Breast epithelium (tissue), 4 donors: ENCODE measurements at places on chromosomes 3 and 15.

- no peak for DNase-seq
Measured at GRCh38 chr3:74489050-74489792, 125.2 kb downstream of the CNTN3 start.

DNA sequence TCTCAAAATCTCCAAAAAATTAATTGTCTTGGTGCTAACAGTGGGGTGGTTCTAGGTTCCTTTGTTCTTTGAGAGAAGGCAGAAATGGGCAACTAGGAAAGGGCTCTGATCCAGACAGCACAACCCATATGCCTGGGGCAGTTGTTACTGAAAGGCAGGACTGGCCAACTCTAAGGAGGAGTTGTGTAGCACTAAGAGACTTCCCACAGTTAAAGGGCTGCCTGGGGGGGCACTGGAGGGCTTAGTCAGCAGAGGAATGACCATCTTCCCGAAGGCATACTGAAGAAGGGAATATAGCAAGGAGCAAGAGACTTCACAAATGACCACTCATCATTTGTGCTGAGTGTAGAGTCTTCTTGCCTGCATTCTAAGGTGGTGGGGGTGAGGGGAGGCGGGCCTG lies 15.8 kb downstream of the ILDR1 start:
- no peak for DNase-seq

GRCh38 chr15:94028809-94029208 lies 202.6 kb upstream of the MCTP2 start:
- DNase-seq: no peak

DNA sequence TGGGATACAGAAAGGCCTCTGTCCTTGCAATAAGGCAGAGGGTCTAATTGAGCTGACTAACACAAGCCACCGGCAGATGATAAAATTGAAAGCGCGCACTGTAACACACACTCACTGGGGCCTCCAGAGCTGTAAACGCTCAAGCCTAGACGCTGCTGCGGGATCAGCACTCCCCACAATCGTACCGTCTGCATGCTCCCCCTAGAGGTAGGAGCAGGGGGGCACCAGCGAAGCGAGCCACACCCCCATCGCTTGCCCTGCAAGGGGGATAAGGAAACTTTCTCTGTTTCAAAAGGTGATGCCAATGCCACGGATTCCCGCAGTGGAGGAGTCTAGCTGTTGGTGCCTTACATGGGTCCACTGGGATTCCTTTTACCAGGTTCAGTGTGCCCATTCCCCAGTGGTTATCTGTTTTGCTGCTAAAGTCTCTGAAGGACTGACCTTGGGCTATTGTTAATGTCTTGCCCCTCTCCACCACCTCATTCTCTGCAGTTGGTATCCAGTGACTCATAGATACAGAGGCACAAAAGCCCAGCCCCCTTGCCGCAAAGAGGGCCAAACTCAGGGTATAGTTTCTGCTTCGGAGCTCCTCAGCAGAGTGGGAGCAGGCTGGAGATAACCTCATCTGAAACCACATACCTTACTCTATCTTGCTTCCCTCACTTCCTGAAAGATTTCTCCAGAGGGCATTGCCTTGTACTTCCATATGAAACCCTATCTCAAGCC lies 139.3 kb upstream of the KBTBD8 start:
- no peak for DNase-seq

GRCh38 chr3:126356373-126357264 lies 589 bp downstream of the KLF15 start:
- no peak for DNase-seq

DNA sequence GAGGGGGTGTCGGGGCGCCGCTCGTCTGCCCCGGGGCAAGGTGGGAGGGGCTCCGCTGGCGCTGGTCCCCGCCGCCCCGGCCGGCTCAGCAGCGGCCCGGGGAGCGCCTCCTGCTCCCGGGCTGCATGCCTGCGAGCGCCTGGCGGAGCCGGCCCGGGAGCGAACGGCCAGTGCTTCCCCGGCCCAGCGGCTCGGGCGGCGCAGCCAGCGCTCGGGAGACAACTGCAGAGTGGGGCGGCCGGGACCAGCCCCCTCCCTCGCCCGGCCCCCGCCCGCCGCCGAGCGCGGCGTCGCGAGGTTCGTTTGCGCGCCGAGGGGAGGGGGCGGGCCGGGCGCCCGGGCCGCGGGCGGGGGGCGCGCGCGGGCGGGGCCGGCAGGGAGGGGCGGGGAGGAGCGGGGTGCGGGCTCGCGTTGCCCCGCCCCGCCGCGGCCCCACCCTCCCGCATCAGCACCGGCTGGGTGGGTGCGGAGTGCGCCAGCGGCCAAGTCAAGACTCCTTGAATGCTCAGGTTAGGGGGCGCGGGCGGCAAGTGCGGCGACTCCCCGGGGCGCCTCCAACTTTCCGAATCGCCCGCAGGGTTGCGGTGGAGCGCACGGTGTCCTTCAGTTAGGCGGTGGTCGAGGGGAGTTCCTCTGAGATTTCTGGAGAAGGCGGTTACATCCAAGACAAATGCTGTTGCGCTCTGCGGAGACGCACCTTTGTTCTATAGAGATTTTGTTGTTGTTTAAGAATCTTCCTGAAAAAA lies at the start of gene RGMA:
Gene RGMA (minus strand): TSS at position 231 of the 746 bp plus-strand sequence. CDS start 279 bp downstream, outside the sequence.
- no peak for DNase-seq

GRCh38 chr3:184873141-184873540 lies 61.2 kb downstream of the VPS8 start:
- DNase-seq: no peak
